ENCODE measurements at places on chromosomes 13 and 19.

- DNase-seq, result no peak
Measured at GRCh38 chr13:94327318-94327717, 152.2 kb downstream of the DCT start.

GRCh38 chr13:91785431-91786119 lies 387.2 kb downstream of the GPC5 start:
- no peak for DNase-seq

DNA sequence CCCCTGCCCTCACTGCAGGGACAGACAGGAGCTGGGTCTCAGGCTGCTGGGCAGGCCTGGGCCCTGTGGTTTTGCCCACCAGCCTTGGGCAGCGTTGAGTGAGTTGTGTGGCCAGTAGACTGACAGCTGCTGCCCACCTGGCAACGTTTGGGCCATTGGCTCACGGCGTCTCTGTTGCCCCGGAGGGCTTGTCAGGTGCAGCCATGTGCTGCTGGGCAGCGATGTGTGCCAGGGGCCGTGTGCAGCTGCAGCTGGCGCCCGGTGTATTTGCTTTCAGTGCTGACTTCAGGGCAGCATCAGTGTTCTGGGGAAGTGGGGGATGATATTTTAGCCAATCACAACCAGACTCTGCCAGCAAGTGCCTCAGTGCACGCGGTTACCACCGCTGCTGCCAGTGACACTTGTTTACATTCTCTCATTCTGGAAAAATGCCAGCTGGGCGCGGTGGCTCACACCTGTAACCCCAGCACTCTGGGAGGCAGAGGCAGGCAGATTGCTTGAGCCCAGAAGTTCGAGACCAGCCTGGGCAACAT lies 10.6 kb downstream of the FZR1 start:
- DNase-seq, result no peak

- DNase-seq, result no peak
Measured at GRCh38 chr13:90792335-90792734, 555.2 kb upstream of the MIR17HG start.

DNA sequence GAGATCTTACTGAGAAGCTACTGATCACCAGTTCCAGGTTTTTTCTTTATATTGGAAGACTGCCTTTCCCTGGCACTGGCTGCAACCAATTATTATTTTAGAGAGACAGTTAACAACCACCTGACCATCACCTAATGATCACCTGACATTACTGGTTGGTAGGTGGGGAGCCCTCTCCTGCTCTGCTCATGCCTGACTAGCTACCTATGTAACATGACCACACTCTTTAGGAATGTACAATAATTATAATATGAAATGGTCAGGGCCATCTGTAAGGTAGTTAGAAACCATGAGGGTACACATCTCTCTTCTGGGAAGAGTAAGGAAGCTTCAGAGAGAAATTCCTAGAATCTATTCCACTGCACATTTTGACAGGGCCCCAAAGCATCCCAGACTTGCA lies 59.0 kb upstream of the SCEL start:
- DNase-seq, result no peak

Measured in stimulated activated CD4-positive, alpha-beta T cell treated with anti-CD3 and anti-CD28 coated beads, TNF-alpha, amount 100 ng/mL, for 4 hours (primary cell).